ENCODE measurements at places on chromosomes 2 and 18. TPM values are rescaled to one million over a fixed set of nuclear protein-coding genes. Genes with fewer than 3 reads are reported as not detected.

DNA sequence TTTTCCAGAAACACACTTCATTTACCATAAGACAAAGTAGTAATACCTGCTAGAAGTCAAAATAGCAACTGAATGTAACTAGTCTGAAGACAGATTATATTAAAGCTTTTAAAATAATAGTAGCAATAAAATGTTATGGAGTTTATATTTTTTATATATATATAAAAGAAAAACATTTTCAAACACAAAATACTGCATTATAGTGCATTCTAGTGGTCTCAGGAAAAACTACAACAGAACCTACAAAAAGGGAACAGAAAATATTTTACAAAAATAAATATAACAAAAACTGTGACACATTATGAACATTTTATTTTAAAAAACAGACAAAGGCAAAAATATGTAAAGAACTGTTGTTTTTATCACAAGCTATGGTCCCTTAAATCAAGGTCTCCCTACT lies 48.0 kb downstream of the STRN start:
- no peak overlapping the region for H3K4me3 ChIP-seq
- no peaks in the 10 kb centered on the region for H3K36me3 ChIP-seq
- no peaks in the 10 kb centered on the region for H3K27me3 ChIP-seq
- H3K27ac ChIP-seq, result no peak overlapping the region

- DNase-seq, result no peak
- H3K27me3 ChIP-seq, result no peaks in the 10 kb centered on the region
- H3K4me1 ChIP-seq, result no peaks in the 10 kb centered on the region
- H3K4me3 ChIP-seq, result no peak overlapping the region
These were observed 135.2 kb downstream of the BARD1 start for GRCh38 chr2:214674278-214674677.

SH3RF3 gene
- not detected for total RNA-seq

- H3K4me3 ChIP-seq, result no peak overlapping the region
- no peak for DNase-seq
- H3K4me1 ChIP-seq, result no peaks in the 10 kb centered on the region
- H3K27ac ChIP-seq, result no peak overlapping the region
- H3K36me3 ChIP-seq, result no peaks in the 10 kb centered on the region
These were observed 77.2 kb upstream of the TTN start for GRCh38 chr2:178884440-178884839.

GRCh38 chr18:12248926-12249720 lies 5.0 kb upstream of the CIDEA start:
- no peak overlapping the region for H3K4me3 ChIP-seq
- DNase-seq, result peak; percentile 49
- H3K36me3 ChIP-seq, result no peaks in the 10 kb centered on the region
- H3K27ac ChIP-seq, result no peak overlapping the region
- no peaks in the 10 kb centered on the region for H3K4me1 ChIP-seq

CHRNA1 gene
- total RNA-seq, result not detected

DNA sequence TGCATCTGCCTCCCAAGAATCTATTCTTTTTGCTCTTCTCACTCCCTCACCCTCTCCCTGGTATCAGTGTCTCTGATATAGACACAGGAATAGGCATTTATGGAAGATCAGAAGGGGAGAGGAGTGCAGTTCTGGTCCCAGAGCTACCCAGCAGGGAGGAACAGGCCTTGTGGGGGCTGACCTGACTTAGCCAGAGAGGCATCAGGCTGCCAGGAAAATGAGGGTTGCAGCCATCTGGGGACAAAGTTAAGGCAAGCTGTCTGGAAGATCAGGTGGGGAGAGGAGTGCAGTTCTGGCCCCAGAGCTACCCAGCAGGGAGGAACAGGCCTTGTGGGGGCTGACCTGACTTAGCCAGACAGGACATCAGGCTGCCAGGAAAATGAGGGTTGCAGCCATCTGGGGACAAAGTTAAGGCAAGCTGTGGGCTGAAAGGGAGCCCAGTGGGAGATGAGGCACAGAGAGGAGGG lies 69.9 kb upstream of the HK2 start:
- DNase-seq, result no peak
- peaks cover 10% of the 10 kb centered on the region for H3K27me3 ChIP-seq
- H3K4me3 ChIP-seq, result no peak overlapping the region
- H3K27ac ChIP-seq, result no peak overlapping the region
- peaks cover 18% of the 10 kb centered on the region for H3K4me1 ChIP-seq
- no peaks in the 10 kb centered on the region for H3K36me3 ChIP-seq

MZT2B gene
- 231 TPM for total RNA-seq

FIGN gene
- total RNA-seq, result not detected

DNA sequence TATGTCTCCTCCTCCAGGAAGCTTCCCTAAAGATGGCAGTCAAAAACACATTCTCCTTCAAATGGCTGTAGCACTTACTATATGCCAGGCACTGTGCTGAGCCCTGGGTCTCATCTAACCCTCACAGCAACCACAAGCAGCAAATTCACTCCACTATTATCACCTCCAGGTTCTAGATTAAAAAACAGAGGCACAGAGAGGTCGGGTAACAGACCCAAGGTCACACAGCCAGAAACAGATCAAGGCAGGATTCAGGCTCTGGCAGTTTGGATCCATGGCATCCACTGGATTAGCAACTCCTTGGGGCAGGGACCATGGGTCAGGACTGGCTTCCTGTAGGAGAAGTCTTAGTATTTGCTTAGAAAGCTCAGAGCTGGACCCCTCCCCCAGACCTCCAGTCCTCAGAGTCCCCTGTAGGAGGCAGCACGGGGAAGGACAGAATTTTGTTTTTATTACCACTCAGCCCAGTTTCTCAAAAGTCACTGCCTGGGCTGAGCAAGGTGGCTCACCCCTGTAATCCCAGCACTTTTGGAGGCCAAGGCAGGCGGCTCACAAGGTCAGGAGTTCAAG lies 34.4 kb downstream of the ZFP36L2 start:
- H3K4me3 ChIP-seq, result no peak overlapping the region
- no peak for DNase-seq
- no peaks in the 10 kb centered on the region for H3K36me3 ChIP-seq
- H3K27ac ChIP-seq, result peak overlapping the region; percentile 34
- no peaks in the 10 kb centered on the region for H3K27me3 ChIP-seq
- peaks cover 36% of the 10 kb centered on the region for H3K4me1 ChIP-seq

TMEM200C gene
- total RNA-seq, result not detected

DOK6 gene
- not detected for total RNA-seq

- no peak for DNase-seq
- no peak overlapping the region for H3K27ac ChIP-seq
- no peaks in the 10 kb centered on the region for H3K27me3 ChIP-seq
- no peaks in the 10 kb centered on the region for H3K36me3 ChIP-seq
- H3K4me1 ChIP-seq, result no peaks in the 10 kb centered on the region
These were observed 965.2 kb downstream of the BCL11A start for GRCh38 chr2:59588286-59588685.

CCL20 gene
- total RNA-seq, result not detected

POTEJ gene
- total RNA-seq, result not detected

DNA sequence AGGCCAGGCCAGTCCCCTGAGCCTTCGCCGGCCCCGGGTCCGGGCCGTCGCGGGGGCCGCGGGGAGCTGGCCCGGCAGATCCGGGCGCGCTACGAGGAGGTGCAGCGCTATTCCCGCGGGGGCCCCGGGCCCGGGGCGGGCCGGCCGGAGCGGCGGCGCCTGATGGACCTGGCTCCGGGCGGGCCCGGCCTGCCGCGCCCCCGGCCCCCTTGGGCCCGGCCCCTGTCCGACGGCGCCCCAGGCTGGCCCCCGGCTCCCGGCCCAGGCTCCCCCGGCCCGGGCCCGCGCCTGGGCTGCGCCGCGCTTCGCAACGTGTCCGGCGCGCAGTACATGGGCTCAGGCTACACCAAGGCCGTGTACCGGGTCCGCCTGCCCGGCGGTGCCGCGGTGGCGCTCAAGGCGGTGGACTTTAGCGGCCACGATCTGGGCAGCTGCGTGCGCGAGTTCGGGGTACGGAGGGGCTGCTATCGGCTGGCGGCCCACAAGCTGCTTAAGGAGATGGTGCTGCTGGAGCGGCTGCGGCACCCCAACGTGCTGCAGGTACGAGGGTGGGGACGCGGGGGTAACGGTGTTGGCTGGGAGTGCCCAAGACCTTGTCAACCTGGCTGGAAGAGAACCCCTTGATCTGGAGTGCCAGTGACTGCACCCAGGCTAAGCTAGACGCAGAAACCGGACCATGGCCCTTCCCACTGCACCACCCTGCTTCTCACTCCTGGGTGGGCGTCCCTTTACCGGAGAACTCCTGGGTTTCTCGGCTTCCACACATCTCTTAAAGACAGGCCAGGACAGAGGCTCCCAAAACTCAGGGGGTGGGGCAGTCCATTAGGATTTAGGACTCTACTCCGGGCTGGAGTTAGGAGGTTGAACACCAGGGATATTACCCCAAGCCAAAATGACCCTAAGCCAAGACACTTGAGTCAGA lies 739 bp downstream of the PKDCC start:
- H3K27ac ChIP-seq, result no peak overlapping the region
- H3K27me3 ChIP-seq, result peaks cover 24% of the 10 kb centered on the region
- H3K4me1 ChIP-seq, result no peaks in the 10 kb centered on the region
- H3K4me3 ChIP-seq, result no peak overlapping the region

HOXD13 gene
- not detected for total RNA-seq

DNA sequence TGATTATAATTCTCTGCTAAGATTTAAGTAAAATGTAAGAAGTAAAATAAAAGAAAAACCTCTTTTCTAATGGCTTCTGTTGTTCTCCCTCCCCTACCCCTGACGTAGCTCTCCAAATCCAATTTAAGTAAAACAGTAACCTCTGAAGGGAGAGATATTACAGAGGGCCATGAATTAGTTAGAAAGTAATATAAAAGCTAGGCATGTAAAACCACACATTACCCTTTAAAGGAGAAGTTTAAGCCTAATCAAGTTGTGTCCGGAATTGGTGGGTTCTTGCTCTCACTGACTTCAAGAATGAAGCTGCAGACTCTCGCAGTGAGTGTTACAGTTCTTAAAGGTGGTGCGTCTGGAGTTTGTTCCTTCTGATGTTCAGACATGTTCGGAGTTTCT lies 116.9 kb upstream of the SCN7A start:
- H3K27me3 ChIP-seq, result no peaks in the 10 kb centered on the region
- no peak overlapping the region for H3K27ac ChIP-seq
- H3K4me1 ChIP-seq, result no peaks in the 10 kb centered on the region
- H3K4me3 ChIP-seq, result no peak overlapping the region
- no peak for DNase-seq
- H3K36me3 ChIP-seq, result peaks cover 8% of the 10 kb centered on the region

GRCh38 chr18:58580623-58581022 lies 48.3 kb downstream of the ALPK2 start:
- DNase-seq, result no peak
- H3K27ac ChIP-seq, result no peak overlapping the region
- peaks cover 31% of the 10 kb centered on the region for H3K27me3 ChIP-seq
- no peak overlapping the region for H3K4me3 ChIP-seq
- H3K4me1 ChIP-seq, result peaks cover 17% of the 10 kb centered on the region

DNA sequence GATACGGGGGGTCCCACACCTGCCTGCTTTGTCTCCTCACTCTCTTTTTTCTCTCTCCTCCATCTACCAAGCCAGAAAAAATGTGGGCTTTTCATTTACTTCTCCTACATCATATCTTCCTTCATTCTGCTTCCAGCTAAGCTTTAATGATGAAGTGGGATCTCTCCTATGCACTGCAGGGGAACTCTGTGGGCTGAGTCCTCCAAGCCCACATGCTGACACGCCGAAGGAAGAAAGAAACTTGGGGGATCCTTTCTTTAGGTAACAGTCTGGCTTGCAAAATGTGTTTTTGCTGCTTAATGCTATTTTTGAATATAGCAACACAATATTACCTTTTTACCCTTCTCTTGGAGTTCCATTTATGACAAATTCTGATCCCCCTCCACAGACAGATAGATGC lies 33.6 kb upstream of the YWHAQ start:
- no peaks in the 10 kb centered on the region for H3K36me3 ChIP-seq
- no peak overlapping the region for H3K27ac ChIP-seq
- no peak overlapping the region for H3K4me3 ChIP-seq
- DNase-seq, result no peak
- peaks cover 26% of the 10 kb centered on the region for H3K4me1 ChIP-seq

BOK gene
- 1.0 TPM for total RNA-seq

DNA sequence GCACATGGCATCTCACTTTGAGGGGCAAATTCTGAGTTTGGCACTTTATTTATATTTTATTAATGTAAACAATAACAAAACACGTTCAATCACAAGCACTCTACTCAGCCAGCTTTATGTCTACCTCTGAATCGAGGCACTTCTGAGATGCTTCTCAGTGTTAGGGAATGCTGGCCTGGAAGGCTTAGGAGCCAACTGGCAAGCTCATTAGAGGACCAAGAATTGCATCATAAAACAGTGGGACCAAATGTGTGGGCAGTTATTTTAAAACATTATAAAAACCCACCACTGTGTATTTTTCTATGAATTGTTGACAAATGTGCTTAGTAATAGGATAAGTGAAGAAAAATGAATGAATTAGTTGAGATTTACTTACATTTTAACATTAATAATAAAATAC lies 46.8 kb upstream of the SMIM21 start:
- no peaks in the 10 kb centered on the region for H3K4me1 ChIP-seq
- no peak overlapping the region for H3K27ac ChIP-seq
- no peak for DNase-seq
- peaks cover 24% of the 10 kb centered on the region for H3K27me3 ChIP-seq

DNA sequence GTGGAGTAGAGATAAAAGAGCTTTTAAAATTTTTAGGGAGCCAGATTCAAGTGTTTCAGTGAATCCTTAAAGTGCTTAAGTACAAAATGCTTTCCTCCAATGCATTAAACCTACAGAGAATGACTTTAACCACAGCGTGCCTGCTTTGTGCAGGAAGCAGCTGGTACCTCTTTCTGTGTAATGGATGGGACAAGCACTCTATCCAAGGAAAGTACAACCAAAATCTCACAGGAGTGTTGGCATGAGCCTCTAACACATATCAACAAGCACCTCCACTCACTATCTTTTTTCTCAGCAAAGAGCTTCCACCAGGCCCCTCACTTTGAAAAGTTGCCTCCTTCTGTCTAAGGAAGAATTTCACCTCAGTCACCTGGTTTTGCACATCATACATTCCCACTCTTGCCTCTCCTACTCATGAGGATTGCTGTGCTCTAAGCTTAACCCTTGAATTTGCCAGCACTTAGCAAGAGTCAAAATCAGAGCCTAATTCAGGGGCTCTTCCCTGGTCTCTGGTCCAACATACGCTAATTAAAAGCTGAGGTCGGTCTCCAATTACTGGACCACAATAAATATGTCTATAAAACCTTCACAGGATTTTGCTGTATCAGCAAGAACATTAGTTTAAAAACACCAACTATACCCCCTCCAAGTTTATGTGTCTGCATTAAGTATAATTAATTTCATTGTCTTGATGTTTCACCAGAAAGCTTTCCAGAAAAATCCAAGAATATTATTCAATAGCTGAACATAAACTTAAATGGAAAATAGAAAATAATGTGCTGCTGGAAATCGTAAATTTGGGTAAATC lies 68.9 kb downstream of the ZNF521 start:
- no peak overlapping the region for H3K27ac ChIP-seq
- H3K27me3 ChIP-seq, result no peaks in the 10 kb centered on the region
- no peaks in the 10 kb centered on the region for H3K36me3 ChIP-seq
- DNase-seq, result no peak

DNA sequence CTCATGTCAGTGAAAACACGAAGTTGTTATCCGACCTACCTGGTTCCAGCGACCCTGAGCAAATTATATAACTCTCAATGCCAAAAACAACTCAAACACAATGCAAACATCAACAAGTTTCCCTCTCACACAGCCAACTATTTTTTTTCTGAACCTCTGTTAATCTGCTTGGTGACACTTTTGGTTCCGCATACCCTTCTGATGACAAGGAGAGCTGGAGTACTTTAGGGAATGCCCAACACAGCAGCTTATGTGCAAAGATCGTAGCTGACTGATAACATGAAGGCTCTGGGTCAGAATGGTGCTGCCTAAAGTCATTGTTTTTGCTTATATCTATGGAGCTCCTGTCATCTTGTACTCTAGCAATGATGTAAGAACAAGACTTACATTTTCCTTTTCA lies 72.7 kb upstream of the CCDC68 start:
- no peaks in the 10 kb centered on the region for H3K4me1 ChIP-seq
- H3K4me3 ChIP-seq, result no peak overlapping the region

All from natural killer cell treated with Interleukin-12 subunit alpha and Interleukin-12 subunit beta and Interleukin-15 and Interleukin-18, amount 100 ng/mL, for 72 hours (primary cell).